Activated CD4-positive, alpha-beta T cell treated with anti-CD3 and anti-CD28 coated beads for 36 hours (primary cell): ENCODE measurements at places on chromosomes 7 and 10.

- no peak for DNase-seq
Observed at GRCh38 chr7:98221611-98222532, 10.6 kb downstream of the BHLHA15 start.

DNA sequence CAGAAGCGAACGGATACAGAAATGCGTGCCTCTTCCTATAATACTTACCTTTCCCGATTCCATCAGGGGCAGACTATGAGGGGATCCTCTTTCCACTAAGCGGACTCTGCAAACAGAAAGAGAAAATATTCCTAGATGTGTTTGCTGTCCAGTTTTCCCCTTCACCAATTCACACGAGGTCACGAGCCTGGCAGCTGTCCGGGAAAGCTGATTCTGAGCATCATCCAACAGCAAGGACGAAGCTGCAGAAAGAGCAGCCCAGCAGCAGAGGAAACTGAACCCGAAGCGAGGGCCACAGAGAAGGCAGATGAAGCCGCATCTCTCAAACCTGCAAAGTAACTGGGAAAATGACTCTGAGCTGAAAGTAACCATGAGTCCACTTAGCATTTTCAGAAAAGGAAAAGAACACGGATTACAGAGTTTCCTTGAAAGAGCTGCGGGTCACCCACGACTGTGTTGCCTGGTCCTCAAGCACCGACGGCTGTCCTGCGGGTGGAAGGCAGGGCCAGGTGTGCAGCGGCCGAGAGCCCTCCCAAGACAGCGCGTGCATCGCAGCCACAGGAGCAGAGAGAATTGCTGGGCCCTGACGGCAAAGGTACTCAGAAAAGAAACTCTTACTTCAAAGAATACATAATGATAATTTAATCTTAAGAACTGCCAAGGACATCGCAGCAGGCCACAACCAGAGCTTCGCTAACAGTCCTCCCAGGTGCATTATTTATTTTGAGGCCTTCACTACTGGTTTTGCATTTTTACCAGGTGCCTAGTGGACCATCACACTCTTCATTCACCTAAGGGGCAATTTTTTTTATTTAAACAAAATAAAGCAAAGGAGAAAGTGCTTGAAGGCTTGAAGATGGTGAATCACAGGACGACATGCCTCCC is 153.3 kb downstream of the ZMYND11 start:
- DNase-seq = no peak

GRCh38 chr10:13701157-13701919 is 114.6 kb downstream of the PRPF18 start:
- DNase-seq = no peak

GRCh38 chr7:30950197-30950596 is 13.6 kb upstream of the GHRHR start:
- DNase-seq = no peak

DNA sequence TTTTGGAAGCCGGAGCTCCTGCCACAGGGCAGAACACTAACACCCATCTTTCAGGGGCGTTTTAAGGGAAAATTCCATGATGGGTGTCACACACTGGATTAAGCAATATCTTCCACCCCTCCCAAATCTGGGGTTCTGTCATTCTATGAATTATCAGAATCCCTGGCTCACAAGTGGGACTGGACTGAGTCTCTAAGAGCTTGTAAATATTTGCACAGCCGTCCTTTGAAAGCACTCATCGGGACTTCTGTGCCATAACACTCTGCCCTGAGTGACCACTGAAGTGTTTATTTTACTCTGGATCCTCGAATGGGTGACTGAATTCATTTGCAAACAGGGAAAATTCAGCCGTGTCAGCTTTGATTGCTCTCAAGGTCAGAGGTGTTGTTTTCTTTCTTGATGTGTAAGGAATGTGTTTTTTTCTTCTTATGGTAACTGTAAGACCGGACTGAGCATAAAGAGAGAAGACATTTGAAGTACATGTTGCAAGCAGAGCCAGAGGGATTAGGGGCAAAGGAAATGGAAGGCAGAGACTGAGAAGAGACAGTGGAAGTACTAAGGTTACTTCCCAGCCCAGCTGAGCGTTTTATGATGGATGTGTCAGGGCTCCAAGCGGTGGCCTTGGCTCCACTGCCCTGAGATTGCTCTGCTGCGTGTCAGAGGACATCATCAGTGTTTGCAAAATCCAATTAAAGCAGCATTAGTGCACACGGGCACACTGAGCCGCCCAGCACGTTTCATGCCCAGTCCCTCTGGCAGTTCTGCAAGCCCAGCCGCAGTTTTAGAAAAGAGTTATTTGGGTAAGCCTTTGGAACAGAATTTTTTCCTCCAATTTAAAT is 17.7 kb upstream of the GTPBP4 start:
- DNase-seq = no peak

DNA sequence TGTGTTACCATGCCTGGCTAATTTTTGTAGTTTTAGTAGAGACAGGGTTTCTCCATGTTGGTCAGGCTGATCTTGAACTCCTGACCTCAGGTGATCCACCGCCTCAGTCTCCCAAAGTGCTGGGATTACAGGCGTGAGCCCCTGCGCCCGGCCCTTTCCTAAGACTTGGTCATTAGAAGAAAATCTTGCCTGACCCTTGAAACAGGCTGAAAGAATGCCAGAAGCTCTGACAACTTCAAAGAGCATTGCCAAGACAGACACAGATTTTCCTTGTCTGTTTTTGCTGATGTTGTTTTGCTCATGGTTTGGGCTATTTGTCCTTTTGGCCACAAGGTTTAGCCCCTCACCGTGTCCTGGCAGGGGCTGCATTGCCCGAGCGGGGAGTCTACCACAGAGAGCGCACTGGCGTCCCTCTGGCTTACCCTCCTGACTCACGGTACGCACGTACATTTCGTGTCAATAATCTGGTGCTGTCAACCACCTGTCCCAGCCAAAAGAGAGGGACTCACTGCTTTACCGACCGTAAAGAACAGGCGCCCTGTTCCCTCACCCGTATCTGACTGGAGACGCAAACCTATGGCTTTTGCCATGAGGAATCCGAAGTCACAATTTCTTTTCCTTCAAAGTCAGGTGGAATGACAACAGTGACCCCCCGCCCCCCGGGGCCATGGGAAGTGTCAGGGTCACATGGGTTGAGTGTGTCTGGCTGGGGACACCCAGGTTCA is 10.1 kb upstream of the INPP5A start:
- DNase-seq = no peak

DNA sequence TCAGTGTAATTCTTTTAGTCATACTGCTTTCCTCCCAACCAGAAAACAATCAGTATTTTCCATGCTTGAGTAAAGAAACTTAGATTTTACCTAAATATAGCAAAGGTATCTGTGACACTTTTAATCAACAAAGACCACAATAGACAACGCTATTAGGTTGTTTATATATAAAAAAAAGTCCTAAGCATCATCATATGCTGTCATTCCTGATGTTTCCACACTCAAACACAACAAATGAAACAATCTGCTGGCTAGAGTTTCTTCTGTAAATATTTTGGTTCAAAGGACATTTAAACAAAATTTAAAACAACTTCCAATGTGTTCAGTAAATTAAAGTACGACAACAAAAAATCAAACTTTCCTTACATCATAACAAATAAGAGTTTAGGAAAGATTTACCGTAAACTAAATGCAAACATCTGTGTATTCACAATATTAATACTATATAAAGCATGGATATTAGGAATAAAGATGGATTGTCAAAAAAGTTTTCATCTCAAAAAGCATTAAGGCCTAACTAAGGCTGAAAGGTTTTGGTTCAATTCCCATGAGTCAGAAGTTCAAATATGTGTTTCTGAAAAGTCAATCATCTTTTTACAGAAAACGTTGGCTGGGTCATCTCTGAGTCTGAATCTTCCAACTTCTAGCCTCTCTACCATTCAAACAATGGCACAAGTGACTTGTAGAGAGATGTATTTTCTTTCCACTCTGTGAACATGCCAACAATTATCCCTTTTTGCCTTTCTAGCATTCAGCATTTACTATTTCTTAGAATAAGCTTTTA is 157.1 kb downstream of the CRPPA start:
- DNase-seq = no peak

- no peak for DNase-seq
Observed at GRCh38 chr7:41047211-41047610, 655.7 kb downstream of the INHBA start.

DNA sequence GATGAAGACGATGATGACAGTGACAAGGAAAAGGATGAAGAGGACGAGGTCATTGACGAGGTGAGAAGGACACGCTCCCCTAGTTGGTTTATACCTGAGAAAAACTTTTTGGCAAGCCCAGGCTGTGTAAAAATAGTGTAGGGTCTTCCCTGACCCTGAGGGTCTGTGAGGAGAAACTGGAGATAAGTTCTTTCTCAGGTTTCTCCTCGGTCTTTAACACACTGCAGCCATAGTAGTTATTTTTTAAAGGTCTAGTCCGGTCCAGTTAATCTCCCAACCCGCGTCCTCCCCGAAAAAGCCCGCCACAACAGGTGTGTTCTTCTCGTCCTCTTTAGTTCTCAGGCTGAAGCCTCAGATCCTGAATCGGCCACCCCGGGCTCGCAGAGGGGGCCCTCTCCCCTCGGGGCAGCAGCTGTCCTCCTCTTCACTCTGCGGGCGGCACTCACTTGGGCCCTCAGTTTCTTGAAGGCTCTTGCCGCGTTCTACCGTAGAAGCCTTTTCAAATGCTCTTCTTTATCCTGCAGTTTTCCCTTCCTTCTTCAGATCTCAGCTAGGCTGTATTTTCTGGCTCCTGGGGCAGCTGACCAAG is 411 bp downstream of the BCCIP start:
- peak; percentile 29 for DNase-seq

DNA sequence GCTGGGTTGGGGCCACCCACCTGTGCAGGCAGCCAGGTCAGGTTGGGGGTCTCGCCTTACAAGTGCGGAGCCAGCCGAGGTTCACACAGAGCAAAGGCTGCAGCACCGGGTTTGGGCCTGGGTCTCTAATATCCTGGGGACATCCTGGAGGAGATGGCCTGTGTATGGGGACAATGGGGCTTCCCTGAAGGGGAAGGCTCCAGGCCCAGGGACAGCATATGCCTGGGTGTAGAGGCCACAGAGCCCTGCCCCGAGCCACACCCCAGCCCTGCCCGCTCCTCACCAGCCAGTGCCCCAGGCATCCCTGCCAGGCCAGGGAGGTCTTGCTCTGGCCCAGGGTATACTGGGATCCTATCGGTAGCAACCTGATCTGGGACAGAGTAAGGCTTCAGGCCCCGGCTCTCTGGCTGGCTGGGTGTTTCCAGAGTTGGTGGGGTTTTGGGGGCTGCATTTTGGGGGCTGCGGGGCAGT is 9.1 kb downstream of the TTYH3 start:
- no peak for DNase-seq

DNA sequence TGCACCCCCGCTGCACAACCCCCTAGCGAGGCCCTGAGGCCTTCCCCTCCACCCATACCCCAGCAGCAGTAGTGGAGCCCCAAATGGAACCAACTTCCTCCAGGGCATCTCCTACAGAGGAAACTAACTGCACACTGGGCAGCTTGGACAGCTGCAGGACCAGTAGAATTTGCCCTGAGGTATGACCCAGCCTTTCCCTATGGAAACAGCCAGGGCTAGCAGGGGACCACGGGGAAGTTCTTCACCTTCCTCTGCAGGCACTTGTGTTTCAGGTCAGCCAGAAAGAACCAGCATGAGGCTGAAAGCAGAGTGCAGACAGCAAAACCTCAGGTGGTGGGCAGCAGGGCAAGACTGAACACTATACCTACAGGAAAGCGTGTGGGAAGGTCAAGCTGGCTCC is 5.7 kb upstream of the EEPD1 start:
- no peak for DNase-seq

- DNase-seq = no peak
Observed at GRCh38 chr7:110170841-110171240, 920.1 kb upstream of the LRRN3 start.

- no peak for DNase-seq
Observed at GRCh38 chr10:70750156-70750703, 34.9 kb downstream of the TBATA start.

DNA sequence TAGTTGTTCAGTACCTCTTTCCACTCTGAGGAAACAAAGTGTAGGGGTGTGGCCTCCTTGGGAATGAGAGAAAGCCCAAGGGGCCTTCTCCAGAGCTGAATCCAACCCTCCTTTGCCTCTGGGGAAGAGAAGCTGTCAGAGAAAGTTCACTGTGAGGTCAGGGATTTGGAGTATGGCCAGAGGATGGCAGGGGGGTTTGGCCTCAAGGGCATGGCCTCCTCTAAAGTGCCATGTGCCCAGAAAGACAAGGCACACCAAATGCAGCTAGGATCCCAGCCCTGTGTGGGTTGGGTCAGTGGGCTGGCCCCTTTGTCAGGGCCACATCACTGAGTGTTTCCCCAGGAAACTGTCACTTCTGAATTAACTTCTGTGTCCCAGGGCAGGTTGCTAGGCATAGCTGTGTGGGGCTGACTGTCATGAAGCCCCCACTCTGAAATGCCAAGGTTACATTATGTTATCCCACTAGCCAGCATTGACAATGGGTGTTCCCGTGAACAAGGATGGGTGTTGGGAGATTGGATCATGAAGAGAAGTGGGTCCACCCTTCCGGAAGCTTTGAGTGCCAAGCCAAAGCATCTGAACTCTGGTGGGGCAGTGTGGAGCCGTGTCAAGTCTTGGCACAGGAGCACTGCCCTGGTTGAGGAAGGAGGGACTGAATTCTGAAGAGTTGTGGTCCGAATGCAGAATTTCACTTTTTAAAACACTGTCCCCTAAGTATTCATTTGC is 123.3 kb downstream of the ZMIZ1 start:
- DNase-seq = no peak

DNA sequence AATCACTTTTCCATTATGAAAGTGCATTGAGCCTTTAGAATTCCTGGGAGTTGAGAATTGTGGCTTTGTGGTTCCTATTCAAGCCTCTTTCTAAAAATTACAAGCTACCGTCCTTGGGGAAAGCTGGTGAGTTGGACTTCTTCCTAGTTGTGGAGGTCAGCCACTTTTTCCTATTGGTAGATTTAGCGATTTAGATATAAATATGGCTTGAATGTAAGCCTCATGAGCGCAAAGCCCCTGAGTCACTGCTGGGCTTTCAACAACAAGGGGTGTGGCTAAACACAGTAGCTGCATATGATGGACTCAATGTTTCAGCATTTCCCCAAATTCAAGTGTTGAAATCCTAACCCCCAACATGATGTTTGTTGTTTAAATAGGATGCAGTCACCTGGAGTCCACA is 150.0 kb upstream of the IGFBP3 start:
- no peak for DNase-seq

DNA sequence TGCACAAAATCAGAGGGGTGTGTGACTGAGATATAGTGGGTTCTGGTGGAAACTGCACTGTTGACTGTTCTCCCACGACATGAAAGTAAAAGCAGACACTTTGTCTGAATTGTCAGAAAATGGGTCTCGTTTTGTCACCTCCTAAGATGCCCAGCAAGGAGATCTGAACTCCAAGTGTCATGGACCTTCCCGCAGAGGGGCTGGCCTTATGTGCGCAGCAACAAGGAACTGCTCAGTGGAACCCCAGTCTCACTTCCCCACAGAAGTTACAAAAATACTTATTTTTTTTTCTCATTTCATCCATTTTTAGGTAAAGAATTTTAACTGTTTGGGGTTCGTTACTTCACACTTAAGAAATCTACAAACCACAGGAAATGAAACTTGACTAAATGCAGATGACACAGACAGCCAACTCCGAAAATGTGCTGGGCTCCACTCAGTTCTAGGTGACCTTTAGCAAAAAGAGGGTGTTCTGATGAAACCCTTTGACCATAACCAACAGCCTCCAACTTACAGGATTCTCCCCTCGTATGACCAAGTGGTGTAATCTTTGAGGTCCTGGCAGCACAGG is 115.0 kb downstream of the FAM107B start:
- peak; percentile 71 for DNase-seq

- no peak for DNase-seq
Observed at GRCh38 chr7:40833888-40834234, 699.1 kb downstream of the SUGCT start.
